ENCODE measurements at places on chromosomes 11 and 22.
A peak's percentile ranks its signal among the peaks of the same experiment; 100 is the strongest.

DNA sequence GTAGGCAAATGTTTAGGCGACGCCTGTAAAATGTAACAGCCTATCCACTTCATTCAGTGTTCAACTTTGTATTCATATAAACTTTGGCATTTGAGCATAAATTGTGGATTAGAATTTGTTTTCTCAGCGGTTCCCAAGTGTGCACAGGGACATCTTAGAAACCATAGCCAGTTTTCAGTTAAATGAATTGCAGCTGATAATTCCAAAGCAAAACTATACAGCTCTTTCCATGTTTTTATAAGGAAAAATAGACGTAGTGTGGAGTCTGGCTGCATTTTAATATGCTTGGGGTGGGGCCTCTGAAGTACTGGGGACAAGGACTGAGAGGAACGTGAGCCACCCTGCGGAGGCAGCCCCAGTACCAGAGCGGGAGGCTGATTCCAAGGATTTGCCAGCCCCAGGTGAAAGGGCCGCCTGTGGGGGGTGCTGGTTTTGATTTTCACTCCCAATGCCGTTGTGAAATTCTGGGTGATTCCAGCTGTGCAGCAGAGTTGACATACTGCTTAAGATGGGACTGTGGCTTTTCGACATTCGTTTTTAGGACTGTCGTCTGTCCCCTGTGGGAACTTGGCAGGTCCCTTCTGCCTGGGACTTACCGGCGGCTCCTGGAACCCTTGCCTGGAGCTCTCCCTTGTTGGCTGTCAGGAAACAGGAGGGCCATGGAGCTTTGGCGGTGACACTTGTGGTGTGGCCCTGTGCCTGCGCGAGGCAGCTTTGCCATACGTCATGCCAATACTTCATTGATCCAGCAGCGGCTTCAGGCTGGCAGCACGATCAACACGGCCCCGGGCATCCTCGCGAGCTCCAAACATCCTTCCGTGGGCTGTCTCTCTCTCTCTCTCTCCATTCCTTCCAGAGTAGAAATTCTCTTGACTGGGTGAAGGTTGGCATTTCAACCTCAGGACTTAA is 370.9 kb downstream of the TBC1D22A start:
- no peak for DNase-seq

- DNase-seq, result no peak
Observed at GRCh38 chr11:102306817-102307726, 10.2 kb upstream of the BIRC3 start.

DNA sequence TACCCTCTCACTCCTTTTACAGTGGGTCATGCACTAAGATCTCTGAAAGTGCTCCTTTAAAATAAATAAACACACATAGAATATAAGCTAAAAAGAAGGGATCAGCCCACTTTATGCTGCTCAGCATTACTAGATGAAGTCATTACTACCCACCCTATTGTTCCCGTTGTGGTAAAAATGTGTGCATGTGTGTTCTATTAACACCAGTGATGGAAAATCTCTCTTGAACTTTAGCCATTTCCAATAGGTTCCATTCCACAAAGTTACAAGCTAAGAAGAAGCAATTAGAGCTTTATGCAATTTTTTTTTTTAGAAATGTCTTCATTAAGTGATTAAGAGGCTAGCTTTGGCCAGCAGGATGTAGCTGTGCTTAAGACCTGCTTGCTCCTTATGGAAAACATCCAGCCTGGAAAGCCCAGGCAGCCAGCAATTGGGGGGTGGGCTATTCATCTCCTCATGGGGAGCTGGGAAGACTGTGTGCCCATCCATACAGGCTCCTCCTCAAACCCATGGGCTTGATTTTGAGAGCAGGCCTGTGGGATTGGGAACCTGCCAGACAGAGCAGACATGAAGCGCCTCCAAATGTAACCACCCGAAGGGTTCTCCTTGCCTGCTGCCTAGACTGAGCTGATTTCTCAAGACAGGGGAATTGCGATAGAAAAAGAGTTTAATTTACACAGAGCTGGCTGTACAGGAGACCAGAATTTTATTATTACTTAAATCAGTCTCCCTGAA is 92.9 kb upstream of the PARVA start:
- no peak for DNase-seq

GRCh38 chr11:62273284-62273683 is 3.3 kb downstream of the SCGB2A2 start:
- DNase-seq, result no peak

DNA sequence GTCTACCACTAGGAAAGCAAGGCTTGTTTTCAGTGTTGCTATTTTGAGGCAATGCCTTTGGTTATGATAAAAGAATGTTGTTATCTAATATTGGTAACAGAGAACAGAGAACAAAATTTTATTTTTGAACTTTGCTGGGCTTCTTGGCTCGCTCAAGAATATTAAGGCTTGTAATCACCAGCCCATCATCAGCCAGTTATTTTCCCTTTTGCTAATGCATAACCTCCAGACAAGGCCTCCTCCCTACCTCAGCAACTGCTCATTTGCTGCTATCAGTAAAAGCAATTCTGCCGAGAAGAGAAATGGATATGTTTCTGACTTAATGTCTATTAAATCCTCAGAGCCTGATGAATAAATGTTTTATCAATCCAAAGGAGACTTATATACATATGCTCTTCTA is 8.9 kb downstream of the MTMR2 start:
- no peak for DNase-seq

DNA sequence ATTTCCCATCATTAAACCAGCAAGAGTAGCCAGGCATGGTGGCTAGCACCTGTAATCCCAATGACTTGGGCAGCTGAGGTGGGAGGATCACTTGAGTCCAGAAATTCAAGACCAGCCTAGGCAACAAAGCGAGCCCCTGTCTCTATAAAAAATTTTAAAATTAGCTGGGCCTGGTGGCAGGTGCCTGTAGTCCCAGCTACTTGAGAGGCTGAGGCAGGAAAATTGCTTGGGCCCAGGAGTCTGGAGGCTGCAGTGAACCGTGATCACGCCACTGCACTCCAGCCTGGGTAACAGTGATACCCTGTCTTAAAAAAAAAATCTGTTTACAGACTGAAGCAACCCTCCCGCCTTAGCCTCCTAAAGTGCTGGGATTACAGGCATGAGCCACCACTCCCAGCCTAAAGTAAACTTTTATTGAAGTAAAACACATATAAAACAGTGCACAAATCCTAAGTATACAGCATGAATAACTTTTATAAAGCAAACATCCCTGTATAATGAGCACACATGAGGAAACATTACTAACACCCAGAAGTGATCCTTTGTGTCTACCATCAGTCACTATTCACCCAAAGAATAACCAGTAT is 12.6 kb downstream of the UCP3 start:
- no peak for DNase-seq

DNA sequence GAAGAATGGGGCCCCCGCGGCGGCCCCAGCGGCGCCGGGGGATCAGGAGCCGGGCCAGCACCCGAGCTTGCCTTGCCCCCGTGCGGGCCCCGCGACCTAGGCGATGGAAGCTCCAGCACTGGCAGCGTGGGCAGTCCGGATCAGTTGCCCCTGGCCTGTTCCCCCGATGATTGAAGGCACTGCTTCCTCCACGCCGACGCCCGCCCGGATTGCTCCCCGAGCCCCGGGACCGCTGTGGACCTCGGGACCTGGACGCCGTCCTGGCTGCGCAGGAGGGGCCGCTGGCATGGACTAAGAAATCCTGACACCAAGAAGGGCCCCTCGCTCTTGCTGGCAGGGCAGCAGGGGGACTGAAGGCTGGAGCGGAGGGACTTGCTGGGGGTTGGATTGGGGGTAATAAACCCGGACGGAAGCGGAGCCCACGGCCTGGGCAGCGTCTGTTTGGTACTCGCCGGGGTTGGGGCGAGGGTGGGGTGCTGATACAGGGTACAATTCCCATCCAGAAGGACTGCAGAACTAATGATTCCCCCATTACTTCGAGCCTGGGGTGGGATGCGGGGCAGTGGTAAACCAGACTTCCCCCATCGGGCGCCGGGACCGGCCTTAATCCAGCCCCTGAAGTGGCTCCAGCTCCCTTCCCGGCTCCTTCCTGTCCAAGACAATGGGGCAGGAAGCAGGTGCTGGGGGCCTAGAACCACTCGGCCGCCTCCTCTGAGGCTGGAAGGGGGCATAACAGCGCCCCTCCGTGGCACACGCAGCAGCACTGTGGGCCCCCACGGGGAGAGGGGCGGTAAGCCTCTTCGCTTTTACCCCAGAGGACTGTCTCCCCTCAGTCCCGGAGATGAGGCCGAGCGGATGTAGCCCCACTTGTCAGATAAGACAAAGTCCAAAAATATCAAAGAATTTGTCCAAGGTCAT is 1.0 kb downstream of the CCDC85B start:
- DNase-seq, result peak; percentile 48

GRCh38 chr22:17120711-17121232 is 388 bp downstream of the TMEM121B start:
- DNase-seq, result no peak

DNA sequence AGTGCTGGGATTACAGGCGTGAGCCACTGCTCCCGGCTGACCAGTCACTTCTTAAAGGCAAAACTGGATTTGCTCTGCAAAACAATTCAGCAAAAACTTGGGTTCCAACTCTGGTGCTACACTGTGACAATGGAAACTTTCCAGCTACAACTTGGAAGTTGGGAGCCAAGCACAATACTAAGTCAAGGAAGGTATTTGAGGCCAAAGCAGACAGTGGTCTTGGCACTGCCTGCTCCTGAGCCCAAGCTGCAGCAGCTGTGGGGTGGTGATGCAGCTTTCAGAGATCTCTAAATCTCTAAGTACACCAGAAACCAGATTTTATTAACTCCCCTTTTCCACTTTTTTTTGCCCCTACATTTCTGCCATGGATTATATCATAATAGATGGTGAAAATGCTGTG is 17.5 kb downstream of the ADM start:
- no peak for DNase-seq

- no peak for DNase-seq
Observed at GRCh38 chr22:45298934-45299505, 10.7 kb upstream of the FAM118A start.

DNA sequence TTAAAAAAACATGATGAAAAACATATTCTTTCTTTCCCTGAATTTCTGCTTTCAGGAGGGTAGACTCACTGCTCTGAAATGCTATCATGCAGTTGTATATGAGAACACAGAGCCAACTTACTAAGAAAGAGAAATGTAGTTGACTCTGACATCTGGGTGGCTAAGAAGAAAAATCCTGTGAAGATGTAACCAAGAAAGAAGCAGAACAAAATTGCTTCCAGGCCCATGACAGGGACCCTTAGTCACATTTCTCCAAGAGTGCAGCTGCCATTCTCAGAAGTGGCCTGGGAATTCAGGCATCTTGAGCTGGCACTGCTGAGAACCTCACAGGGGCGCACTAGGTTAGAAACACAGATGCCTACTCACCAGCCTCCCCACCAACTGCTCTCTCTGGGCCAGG is 73.6 kb downstream of the RPL27A start:
- DNase-seq, result no peak

- DNase-seq, result no peak
Observed at GRCh38 chr11:538431-539051, 1.2 kb downstream of the LRRC56 start.

DNA sequence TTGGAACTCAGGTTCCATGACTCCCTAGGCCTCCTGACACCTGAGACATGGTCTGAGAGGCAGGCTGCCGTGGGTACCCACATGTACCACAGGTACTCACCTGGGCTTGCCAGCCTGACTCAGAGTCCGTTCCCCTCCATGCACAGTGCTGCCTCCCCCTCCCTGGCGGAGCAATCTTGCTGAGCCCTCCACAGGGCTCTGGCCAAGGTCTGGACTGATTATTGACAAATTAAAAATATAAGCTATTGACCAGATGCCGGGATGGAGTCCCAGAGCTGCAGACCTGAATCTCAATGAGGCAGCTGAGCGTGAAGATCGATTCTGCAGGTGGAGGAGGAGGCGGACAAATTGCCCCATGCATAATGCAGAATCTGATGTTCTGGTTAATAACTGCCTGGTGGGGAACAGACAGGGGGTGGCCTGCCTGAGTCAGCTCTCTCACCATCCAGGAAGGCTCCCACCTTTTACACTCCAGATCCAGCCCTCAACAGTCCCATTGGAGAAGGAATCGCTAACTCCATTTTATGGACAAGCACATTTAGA is 422.7 kb downstream of the MIAT start:
- no peak for DNase-seq

DNA sequence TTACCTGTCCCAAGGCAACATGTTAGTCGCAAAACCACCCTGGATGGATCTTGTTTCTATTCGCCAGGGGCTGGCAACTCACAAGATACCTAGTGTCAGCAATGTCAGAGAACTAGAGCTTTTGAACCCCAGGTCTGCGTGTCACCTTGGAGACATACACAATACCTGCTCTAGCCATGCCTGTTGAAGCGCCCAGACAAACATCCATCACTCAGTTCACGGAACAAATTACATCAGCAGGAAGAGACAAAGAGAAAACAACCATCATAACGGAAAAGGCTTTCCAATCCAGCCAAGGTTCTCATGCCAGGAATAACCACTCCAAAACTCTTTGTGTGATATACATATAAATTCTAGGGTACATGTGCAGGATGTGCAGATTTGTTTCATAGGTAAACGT is 2.2 kb downstream of the CD59 start:
- DNase-seq, result no peak

DNA sequence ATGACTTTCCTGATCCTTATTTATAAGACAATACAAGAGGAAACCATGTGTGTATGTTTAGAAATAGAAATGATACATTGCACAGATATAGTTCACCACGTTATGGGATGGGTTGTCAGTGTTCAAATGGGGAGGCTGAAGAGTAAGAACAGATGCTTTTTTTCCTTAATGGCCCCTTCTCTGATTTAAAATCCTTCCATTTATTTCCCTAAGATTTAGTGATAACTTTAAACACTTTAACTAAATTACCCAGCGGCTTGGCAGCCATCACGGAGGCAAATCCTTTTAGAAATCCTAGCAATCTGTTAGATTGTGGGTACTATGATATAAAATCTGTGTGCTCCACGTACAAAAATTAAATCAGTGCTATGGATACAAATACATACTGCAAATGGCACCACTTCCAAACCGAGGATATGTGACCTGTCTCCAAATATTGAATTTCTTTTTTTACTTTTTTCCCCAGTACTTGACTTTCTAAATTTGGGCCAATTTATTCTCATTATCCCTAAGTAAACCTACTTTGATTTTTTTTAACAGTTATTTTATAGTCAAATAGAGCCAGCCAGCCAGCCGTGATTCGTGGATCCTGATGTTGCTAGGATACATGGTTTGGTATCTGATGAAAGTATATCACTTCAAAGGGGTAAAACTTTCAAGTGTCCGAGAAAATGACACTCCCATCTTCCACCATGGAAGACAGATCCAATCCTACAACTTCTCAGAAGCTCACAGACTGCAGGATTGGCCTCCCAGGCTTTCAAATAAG is 46.1 kb downstream of the BDNF start:
- DNase-seq, result no peak

DNA sequence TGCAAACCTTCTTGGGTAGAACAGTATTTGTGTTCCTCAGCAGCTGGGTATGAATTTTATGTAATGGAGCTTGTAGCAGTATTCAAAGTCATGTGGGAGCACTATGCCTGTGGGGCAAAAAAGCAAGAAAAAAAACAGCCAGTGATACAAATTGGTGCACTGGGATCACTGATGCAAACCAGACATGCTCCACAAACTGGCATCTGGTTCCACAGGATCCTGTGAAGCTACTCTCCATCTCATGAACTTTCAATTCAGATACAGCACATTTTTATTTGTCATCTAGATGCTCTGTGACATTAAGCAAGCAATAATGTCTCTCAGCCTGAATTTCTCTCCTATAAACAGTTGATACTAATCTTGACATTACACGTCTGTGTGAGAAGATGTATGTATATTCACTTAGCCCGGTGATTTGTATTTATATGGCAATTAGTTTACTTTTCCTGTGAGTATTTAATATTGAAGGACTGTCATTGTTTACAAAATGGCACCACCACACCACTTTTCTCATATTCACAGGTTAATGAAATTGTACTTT is 208.5 kb upstream of the GRIA4 start:
- no peak for DNase-seq

GRCh38 chr22:36085476-36086169 is 57.0 kb upstream of the RBFOX2 start:
- no peak for DNase-seq

Data from NCI-H460 (cell line).